ENCODE measurements at places on chromosomes 6 and 20.

DNA sequence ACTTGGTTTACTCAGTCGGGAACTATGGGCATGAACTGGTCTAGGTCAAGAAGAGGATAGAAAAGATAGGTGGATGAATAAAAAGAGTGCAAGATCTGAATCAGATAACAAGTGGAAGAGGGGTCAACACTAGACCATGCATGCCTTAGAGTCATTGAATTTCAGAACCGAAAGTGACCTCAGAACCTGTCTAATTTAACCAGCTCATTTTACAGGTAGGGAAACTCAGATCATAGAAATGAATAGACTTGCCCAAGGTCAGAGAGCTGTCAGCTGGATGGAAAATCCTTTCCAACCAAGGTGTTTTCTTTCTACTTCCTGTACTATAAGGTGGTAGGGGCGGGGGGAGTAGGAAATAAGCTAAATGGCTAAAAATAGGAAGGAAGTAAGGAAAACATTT is 121.4 kb upstream of the ADGRF1 start:
- DNase-seq = no peak

- DNase-seq = no peak
These were observed 75.9 kb upstream of the EYA4 start for GRCh38 chr6:133165235-133165634.

DNA sequence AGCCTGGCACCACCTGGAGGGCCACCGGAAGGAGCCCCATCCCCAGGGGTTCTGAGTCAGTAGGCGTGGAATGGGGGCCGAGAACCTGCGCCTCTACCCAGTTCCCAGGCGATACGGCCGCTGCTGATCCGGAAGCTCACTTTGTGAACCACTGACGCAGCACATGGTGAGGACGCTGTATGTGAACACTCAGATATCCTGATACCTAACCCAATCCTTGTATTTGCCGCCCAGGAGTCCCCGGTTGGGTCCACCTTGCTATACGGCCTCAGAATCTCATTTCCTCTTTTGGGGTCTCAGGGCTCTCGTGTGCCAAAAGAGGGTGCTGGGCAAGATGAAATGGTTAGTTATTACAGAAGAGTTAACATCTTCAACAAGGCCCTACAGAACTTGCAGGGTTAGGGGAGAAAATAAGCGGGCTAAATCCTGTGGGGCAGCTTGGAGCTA is 604 bp upstream of the RAB5IF start:
- peak; percentile 58 for DNase-seq

DNA sequence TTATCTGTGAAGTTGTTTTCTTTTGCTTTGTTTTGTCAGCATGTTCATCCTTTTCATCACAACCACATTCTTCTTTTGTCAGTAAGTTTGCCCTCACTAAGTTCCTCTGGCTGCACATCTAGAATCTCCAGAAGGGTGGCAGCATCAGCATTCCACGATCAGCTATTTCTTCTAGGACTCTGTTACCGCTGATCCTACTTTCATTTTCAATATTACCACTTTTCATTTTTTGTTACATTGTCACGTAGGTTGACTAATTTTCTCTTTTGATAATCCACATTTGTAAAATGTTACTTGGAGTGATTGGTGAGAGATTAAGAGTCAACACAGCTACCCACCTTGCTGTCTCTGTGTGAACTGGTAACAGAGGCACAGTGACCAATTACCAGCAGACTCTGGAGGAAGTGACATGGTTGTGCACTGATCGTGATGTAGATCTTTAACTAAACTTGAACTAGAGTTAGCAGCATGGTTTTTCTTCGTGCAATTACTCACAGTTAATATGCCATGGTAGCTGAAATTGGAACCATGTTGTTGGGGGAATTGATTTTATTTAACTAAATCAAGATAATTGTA is 307.9 kb upstream of the SLC35B3 start:
- DNase-seq = no peak

DNA sequence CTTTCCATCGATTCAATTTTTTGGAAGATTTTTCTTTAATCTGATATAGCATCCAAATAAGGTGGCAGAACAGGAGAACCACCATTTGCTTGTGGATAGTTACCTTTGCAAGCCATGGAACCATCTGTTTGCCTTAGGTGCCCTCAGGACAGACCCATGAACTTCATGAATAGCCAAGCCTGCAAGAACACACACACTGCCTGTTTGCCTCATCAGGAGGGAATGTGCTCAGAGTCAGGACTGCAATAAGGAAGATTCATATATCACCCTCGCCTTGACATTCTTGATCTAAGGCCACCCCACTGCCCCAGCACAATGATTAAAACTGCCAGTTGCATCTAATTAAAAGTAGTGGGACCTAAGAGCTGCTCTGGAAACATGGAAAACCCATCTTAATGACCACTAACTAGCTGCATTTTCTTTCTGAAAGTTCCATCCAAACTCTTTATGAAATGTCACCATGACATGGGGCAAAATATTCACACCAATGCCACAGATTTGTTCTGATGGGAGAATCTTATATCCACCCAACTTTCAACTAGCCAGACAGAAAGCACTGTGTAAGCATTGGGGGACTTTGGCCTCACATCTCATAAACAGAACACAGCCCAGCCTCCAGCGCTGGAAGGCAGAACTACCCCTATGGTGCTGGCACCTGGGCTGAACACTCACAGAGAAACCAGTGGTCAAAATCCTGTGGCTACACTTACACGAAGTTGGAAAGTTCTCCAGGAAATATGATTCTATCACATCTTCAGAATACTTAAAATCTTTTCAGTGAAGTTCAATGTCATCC is 48.3 kb downstream of the TBXT start:
- no peak for DNase-seq

DNA sequence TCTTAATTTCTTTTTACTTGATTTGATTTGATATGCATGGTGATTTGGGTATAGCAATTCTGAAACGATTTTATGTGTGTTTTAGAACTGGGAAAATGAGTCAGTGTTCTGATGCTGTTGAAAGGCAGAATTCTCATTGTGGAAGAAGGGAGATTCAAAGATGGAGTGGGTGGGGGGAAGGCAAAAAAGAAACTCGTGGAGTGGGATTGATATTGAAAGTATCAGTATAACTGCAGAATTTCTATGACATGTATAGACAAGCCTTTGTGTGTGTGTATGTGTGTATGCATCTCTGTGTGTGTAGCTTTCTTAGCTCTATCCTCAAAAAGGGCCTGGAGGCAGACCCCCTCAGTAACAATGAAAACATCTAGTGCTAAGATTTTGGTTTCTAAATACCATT is 184.3 kb upstream of the OLIG3 start:
- DNase-seq = no peak

DNA sequence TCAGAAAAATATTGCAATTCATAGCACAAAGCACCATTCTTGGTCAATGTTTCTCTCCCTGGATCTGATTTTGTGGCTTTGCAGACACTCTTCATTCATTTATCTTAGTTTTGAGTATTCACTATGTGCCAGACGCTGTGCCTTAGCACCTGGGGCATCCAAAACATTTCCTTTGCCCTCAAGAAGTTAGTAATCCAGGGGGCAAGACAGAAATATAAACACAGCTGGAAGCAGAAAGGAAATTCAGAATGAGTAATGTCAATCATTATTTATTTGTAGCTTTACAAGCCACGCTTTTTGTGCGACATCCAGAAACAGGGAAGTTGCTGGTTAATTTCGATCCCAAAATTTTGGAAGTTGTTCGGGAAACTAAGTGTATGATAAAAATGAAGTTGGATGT is 71.4 kb downstream of the DNAH8 start:
- DNase-seq = no peak

DNA sequence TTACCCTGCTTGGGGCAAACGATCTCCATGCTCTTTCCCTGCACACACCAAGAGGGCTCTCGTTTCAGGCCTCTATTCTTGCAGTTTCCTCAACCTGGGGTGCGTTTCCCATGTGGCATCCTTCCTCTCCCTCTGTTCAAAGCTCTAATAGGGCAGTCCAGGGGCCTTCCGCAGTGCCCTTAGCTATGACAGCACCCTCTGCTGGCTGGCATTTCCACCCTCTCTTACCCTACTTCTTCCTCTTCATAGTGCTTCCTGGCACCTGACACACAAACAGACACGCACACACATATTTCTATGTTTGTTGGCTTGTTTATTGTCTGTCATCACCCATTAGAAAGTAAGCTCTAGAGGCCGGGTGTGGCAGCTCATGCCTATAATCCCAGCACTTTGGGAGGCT is 294.0 kb downstream of the CLIC5 start:
- no peak for DNase-seq

DNA sequence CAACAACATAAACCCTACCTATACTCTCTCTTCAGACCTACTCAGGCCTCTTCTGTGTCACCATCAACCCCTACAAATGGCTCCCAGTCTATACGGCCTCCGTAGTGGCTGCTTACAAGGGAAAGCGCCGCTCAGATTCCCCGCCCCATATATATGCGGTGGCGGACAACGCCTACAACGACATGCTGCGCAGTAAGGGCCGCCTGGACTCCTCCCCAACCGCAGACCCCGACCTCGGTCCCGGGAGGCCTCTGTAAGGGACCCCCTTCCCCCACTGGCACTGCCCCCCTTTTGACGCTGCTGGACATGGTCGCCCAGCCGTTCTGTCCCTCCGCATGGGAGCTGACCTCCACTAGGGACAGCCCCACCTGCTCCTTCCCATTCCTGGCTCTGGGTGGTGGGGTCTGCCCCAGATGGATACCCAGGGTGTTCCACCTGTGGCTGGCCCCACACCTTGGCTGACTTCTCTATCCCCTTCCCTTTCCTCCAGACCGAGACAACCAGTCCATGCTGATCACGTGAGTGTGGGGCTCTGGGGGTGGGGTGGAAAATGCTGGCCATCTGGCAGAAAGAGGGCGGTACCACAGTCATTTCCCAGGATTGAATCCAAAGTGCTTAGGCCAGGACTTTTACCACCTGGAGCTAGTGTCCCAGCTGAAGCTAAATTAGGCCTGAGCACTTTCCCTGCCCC is 25.0 kb downstream of the MYH7B start:
- DNase-seq = no peak

- DNase-seq = no peak
These were observed 10.0 kb upstream of the POU5F1 start for GRCh38 chr6:31180500-31180899.

GRCh38 chr20:32487381-32487780 is 97.8 kb downstream of the NOL4L start:
- DNase-seq = no peak

- DNase-seq = no peak
These were observed 69.9 kb upstream of the FLRT3 start for GRCh38 chr20:14407336-14407735.

GRCh38 chr20:39619271-39619785 is 657.2 kb downstream of the DHX35 start:
- no peak for DNase-seq

- no peak for DNase-seq
These were observed 41.4 kb upstream of the ANGPT4 start for GRCh38 chr20:957544-957943.

GRCh38 chr6:167831281-167831828 is 4.6 kb downstream of the AFDN start:
- DNase-seq = no peak

DNA sequence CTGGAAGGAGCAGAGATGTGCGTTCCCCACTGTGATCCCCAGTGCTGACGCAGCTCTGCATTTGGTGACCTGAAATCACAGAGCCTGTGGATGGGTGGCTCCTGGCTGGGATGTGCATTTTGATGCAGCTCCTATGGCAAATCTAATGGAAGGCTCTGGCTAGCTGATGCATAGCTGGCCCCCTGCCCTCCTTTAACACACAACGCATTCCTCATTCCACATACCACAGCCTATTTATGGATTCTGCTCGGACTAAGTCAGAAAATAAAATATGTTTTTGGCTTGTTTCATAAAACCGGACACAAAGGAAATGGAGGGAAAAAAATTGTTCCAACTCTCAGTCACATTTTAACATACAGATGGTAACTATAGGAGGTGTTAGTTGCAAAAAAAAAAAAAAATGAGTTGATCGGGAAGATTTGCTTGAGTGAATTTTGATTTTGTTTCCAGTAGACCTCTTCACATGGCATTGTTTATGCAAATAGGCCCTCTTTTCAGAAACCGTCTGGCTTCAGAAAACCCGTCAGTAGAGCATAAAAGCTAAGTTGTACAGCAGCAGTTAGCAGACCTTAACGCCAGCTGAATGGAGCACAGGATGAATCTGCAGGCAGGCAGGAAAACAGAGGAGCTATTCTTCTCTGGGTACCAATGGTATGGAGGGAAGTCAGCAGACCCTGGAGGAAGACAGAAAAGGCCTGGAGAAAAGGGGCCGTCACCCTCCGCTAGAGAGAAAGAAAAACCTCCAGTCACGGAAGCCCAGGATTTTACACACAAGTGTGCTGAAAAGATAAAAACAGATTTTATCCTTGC is 215.4 kb downstream of the HDGFL1 start:
- no peak for DNase-seq

GRCh38 chr20:11267131-11267761 is 593.4 kb upstream of the JAG1 start:
- no peak for DNase-seq

DNA sequence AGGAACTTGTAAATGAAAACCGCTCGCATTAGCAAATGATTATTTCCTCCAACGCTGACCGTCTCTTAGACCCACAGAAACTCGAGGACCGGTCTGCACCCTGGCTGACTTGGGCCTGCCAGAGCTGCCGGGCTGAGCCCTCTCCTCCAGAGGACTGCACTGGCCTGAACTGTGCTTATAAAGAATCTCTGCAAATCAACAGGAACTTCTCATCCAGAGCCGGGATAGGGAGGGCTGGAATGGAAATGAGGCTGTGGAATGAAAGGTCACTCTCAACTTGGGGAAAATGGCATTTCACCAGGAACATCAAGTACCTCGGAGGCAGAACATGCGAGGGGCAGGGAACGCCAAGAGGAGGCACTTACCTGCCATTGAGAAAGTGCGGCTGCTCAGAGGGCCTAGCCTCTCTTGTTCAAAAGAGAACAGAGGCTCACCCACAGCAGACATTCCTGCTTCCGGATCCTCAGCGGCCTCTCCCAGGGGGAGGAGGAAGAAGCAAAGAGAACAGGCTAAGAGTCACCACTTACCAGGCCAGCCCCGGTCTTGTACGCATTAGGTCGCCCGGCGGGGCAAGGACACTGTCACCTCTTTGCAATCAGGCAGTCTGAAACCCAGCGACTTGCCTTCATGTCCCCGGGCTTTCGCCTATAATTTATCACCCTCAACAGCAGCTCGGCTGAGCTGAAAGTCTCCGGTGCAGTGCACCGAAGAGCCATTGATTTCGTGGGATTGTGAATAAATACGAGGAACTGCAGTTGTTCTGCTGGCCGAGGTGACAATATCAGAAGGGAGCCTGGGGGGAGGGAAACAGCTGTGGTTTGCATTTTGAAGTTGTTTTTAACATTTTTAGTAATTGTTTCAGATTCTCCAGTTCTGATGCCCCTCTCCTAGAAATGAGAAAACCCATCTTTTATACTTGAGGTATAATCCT is 37.6 kb downstream of the ZMYND8 start:
- DNase-seq = peak; percentile 77

- no peak for DNase-seq
These were observed 490.8 kb downstream of the HTR1B start for GRCh38 chr6:76972474-76972873.

DNA sequence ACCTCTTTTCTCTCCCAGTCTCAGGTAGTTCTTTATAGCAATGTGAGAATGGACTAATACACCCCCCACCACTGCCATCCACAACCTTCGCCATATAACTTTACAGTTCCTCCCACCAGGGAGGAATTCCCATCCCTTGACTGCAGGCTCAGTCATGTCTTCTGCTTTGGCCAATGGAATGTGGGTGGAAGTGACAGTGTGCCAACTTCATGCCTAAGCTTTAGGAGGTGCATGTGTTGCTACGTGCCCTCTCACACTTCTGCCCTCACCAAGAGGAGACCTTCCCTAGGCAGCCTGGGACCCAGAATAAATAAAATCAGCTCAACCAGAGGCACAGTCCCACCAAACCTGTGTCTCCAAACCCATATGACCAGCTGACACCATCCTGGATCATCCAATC is 33.0 kb upstream of the LRRN4 start:
- DNase-seq = no peak

Measured in left lobe of liver (tissue), 2 donors.